ENCODE measurements at places on chromosomes 7 and 10. TPM values are rescaled to one million over a fixed set of nuclear protein-coding genes. Genes with fewer than 3 reads are reported as not detected.

- DNase-seq = no peak
Measured at GRCh38 chr10:807958-808353, 118.5 kb upstream of the DIP2C start.

DNA sequence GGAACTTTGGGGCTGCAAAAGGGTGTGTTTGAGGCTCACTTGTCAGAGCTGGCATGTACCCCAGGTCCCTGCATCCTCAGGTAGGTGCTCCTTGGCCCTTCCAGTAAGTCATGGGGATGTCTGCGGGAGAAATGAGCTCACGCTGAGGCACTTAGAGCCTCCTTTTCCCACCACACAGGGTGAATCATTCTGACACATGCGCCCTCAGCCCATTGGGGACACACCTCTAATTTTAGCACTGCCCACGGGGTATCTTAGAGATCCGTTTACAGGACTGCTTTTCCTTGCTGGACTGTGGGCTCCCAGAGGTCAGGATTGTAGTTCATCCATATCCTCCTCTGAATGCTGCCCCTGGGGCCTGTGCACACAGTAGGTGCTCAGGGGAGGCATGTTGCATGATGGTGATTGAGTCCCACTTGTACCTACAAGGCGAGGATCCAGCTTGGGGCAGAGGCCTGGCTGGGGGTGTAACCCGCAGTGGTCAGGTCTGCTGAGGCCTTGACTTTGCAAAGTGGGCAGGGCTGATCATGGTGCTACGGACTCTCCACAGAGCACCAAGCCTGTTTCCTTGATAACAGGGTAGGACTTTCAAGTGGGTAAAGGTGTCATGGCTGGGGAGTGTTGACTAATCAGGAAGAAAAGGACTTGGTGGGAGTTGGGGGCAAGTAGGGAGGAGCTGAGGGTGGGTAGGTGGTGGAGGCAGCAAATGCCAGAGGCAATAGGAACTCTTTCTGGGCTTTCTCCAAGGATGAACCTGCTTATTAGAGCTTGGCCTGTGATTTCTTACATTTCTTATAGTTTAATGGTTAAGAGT is 5.8 kb downstream of the TSPAN15 start:
- no peak for DNase-seq

- no peak for DNase-seq
Measured at GRCh38 chr10:77116904-77117303, 520.7 kb downstream of the KCNMA1 start.

DNA sequence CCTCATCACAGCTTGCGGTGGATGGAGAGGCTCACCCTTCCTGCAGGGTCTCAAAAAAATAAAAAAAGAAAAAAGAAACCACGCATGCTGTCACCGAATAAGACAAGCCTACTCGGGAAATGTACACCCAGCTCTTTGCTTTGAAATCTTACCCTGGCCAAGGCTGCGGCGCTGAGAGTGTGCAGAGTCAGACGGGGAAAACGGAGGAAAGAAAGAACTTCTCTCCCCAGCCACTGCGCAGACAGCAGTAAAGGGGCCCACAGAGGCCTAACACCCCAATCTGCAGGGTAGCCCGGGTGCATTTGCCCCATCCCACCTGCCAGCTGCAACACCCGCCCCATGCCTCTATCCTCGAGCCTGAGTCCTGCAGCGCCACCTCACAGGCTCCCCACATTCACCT is 14.8 kb downstream of the SLIT1 start:
- DNase-seq = no peak

GRCh38 chr10:86716466-86716865 is 40.0 kb upstream of the BMPR1A start:
- DNase-seq = no peak

NODAL gene
- 0.29 TPM for polyA plus RNA-seq

NKX2-3 gene
- 0.54 TPM for polyA plus RNA-seq

UMAD1 gene
- polyA plus RNA-seq = 8.8 TPM

OLAH gene
- 0.12 TPM for polyA plus RNA-seq

Data from muscle of back (tissue), 13 donors.